Hippocampal formation (tissue), 2 donors: ENCODE measurements at places on chromosomes 1 and 21.

DNA sequence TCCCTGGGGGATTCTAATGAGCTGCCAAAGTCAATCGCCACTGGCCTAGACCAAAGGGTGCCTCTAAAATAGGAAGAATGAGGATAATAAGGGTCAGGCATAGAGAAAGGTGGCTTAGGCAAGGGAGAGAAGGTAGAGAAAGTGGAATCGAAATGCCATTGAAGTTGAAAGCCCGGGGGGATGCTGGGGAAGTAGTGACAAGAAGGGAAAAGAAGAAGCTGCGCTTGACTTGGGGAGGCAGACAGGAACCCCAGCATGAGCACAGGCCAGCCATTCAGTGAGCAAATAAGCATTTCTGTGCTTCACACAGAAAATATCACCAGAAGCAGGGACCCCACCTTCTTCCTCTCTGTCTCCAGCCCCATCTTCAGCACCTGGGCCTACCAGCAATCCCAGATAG, 1.5 kb downstream of the CD2 start:
- DNase-seq, result no peak

GRCh38 chr1:63982201-63982600, 208.4 kb downstream of the ROR1 start:
- DNase-seq, result no peak

DNA sequence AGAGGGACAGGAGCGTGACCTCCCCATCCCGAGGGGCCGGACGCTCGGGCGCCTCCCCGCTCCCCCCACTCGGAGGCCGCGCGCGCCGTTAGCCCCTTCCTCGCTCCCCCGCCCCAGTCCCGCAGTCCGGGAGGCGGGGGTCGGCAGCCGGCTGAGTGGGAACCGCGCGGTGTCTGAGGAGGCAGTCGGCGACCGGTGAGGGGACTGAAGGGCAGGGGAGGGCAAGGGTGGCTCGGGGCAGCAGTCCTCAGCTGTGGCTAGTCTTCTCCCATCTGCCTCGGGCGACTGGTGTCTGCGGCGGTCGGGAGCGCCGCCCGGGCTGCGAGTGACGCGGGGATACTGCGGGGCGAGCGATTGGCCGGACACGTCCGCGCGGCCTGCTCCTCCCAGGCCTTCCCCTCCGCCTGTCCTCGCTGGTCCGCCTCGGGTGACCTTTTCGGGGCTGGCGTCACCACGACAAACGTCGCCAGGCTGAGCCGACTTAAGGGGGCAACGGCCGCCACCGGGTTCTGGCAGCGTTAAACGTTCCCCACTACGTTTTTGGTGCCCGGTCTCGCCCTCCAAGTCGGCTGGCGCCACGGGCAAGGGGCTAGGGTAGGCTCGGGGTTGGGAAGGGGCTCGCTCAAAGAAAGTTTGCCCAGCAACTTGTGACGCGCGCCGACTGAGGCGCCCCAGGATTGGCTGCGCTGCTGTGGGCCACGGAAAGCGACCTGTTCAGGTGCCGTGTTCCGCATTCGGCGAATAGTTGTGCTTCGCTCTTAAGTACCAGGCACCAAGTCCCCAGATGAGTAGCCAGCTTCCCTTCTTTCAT, 538 bp downstream of the ZNF672 start:
- DNase-seq, result peak; percentile 85

DNA sequence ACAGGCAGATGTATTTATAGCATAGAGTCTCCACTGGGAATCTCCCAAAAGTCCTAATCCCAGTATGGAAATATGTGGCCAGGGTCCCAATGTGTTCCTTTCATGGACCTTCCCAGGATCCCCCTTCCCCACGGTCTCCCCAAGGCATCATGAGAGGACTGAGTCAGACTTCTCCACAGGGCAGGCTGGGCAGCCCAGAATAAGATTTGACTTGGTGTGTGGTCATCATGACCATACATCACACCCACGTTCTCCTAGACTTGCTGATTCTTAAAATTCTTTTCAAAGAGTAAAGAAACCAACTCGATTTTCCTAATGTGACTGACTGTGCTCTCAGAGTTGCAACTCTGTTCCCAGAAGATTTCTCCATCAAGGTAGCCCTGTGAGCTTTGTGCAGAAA, 93.9 kb upstream of the CD34 start:
- no peak for DNase-seq

- DNase-seq, result no peak
Observed at GRCh38 chr1:46489169-46489637, 433 bp upstream of the DMBX1 start.

DNA sequence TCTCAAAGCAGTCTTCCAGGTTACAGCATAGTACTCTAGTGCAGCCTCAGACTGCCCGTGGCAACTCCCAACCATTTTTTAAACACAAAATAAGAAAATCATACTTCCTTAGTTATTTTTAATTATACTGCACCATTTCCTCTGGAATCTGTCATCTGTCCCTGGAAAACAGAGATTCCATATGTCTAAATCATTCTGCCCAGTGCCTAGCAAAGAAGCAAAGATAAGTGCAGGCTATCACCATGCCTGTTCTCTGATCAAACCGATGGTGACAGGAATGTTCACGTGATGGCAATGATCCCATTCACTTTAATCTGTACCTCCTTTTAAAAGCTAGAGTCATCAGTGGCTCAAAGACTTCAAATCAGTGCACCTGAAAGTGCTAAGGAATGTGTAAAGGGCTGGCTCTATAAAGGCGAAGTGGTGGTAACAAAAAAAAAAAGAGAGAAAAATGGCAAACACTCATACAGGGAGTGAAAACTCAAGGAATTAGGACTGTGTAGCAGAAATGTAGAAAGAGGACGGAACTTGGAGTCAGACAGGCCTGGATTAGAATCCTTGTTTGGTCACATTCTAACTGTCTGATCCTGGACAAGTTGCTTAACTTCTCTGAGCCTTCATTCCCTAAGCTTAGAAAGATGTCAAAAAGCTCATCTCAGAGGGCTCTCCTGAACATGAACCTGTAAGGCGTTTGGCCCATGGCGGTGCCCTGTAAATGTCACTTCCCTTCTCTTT, 9.9 kb upstream of the CCN1 start:
- no peak for DNase-seq

- DNase-seq, result peak; percentile 8
Observed at GRCh38 chr1:161185732-161186311, 8.5 kb upstream of the B4GALT3 start.

GRCh38 chr1:4557949-4558348, 96.5 kb upstream of the AJAP1 start:
- no peak for DNase-seq

- DNase-seq, result no peak
Observed at GRCh38 chr1:192958871-192959270, 100.3 kb downstream of the UCHL5 start.

DNA sequence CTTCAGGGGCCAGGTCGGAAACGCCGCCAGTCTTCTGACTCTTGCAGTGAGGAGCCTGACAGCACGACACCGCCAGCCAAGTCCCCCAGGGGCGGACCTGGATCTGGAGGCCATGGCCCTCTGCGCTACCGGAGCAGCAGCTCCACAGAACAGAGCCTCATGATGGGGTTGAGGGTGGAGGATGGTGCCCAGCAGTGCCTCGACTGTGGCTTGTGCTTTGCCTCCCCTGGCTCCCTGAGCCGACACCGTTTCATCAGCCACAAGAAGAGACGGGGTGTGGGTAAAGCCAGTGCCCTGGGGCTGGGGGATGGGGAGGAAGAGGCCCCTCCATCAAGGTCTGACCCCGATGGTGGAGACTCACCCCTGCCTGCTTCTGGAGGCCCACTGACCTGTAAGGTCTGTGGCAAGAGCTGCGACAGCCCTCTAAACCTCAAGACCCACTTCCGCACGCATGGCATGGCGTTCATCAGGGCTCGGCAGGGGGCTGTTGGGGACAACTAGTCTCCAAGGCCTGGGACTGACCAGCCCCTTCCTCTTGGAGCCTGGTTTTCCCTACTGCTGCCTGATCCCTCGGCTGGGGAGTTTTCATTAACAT, 8.7 kb downstream of the ZNF687 start:
- no peak for DNase-seq

GRCh38 chr1:194155962-194156361, 969.5 kb upstream of the B3GALT2 start:
- DNase-seq, result no peak

GRCh38 chr1:33348676-33349080, 27.8 kb upstream of the A3GALT2 start:
- DNase-seq, result no peak

DNA sequence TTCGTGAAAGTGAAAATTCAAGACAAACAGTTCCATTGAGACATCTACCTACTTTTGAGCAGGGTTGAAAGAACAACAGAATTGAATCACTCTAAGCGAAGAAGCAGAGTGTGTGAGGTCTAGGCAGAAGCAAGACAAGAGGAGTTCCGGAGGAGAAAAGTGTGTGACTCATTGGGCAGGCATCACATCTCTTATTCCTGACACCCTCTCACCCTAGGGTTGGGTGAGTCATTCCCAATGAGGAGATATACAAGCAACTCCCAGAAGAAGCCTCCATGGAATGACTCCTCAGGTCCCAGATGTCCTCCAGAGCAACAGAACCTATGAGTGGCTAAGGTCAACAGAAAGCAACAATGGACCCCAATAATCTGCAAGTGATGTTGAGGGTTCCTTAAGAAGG, 138.1 kb downstream of the TPR start:
- no peak for DNase-seq

GRCh38 chr1:11719313-11720032, 16.5 kb upstream of the AGTRAP start:
- peak; percentile 70 for DNase-seq

DNA sequence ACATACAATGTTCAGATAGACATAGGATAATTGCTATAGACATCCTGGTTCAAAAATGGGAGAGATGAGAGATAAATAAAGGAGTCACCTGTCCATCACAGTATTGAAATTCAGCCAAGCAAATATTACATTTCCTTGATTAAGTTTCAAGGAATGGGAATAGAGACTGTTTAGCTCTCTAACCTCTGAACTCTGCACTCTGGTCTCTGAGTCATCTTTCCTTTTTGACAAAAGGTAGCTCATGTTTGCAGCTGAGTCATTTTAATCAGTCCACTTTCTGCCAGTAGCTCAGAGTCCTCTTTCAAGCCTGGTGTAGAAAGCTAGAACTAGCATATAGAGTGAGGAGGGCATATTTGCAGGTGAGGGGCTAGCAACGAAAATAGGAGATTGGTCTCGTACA, 51.4 kb upstream of the GJA8 start:
- no peak for DNase-seq

- DNase-seq, result no peak
Observed at GRCh38 chr1:179935909-179936496, 18.6 kb upstream of the CEP350 start.
